ENCODE measurements at places on chromosomes 5 and 9.

DNA sequence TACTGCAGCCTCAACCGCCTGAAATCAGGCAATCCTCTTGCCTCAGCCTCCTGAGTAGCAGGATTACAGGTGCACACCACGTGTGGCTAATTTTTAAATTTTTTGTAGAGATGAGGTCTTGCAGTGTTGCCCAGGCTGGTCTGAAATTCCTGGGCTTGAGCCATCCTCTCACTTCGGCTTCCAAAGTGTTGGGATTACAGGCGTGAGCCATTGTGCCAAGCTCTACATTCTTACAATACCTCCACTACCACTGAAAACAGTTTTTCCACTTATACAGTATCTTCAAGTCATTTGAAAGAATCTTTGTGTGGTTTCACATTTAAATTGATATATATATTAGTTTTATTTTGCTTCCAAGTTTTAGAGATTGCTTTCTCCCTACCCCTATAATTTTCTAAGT, 42.6 kb downstream of the LARP1 start:
- no peak for DNase-seq

- DNase-seq, result no peak
These were observed 1143.2 kb upstream of the CDH6 start for GRCh38 chr5:30050056-30050815.

DNA sequence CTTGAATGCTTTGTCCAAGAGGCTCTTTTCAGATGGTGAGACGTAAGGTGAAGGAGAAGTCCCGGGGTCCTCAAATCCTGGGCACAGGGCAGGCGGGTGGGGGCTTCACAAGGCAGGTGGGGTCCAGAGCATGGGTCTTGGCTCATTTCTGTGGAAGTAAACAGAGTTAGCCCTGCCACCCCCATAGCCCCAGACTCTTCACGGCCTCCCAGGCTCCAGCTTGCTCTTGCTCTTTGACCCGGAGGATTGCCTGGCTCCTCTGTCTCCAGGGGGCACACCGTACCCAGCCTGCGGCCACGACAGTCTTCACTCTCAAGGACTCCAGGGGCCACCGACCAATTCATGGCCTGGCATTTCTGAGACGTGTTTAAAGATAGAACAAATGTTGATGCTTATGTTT, 28.8 kb upstream of the POMT1 start:
- no peak for DNase-seq

DNA sequence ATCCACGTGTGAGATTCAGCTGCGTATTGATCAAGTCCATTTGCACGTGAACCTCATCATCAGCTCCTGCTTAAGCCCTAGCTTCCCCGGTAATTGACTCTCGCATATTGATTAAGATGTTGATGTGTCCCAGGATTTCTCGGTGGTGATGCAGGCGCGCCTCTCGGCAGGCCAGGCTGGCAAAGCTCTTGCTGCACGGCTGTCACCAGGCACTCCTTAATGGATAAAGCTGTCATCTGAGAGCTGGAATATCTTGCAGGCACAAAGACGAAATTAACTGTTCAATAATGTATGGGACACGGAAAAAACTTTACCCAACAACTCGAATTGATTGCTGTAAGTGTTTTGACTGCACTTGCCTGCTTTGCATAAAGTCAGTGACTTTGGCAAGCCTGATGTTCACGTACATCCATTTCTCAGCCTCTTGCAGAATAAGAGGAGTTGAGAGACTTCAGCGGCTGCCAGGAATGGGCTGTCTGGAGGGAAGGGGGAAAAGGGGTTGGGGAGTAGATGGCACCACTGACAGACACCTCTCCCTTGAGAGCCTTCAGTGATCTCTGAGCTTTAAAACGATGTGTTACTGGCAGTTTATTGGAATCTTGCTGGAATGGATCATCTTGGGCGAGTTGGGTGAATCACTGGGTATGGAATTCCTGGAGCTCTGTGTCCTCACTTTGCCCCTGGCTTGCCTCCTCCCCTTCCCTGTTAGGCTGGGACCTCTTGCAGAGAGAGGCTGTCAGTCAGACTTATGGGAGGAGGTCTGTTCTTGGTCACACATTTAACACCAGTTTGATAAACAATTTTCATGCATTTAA, 650.3 kb downstream of the CCDC171 start:
- no peak for DNase-seq

DNA sequence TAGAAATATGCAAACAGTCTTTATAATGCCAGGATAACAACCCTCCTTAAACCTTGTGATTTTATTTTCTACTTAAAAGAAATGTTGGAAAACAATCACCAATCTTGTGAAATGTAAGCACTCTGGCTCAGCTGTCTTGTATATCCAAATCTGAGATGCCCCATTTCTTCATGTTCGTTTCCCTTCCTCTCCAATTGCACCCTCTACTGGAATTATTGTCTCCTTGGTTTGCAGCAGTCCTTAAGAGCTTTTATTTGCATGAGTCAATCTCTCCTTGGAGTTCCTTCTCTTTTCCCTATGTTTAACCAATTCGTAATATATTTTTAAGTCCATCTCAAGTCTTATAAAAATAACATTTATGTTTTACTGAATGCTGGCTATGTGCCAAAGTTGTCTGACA, 362.0 kb upstream of the CDH10 start:
- no peak for DNase-seq
